AG04450 (cell line): ENCODE measurements at places on chromosomes 2 and 18.
A peak's percentile ranks its signal among the peaks of the same experiment; 100 is the strongest.

DNA sequence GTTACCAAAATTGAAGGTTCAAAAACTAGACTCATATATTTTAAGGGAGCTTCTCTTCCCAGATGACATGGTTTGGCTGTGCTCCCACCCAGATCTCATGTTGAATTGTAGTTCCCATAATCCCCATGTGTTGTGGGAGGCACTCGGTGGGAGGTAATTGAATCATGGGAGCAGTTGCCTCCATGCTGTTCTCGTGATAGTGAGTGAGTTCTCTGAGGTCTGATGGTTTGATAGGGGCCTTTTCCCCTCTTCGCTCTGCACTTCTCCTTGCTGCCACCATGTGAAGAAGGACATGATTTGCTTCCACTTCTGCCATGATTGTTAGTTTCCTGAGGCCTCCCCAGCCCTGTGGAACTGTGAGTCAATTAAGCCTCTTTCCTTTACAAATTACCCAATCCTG is 140.1 kb downstream of the MAIP1 start:
- no peak for DNase-seq

GRCh38 chr2:3857576-3857975 is 154.2 kb downstream of the DCDC2C start:
- no peak for DNase-seq

DNA sequence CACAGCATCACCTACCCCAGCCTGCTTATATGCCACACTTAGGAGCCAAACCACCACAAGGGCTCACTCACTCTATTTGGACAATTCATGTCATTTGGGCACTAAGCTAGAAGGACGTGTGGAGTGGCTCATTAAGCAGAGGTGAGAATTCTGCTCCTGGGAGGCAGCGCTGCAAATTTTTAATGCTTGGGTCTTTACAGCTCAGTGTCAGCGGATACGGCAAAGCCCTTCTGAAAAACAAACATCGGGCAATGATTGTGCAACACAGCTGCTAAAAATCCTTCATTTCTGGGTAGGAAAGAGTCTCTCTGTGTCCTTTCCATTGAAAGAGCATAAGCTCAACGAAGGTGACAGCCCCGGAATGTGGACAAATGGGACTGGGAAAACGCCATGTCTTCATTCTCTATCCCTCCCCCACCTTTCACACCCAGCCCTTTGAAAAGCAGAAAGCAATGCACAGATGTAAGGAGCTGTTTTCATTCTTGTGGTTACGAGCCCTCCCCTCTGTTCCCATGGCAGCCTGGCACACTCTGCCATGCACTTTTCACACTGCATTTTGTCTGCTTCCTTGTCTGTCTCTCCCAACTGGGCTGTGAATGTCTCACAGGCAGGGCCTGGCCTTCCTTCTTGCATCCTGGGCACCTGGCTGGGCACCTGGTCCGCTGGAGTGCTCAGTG is 16.0 kb downstream of the TMEM177 start:
- DNase-seq = no peak

- DNase-seq = no peak
Measured at GRCh38 chr2:36480636-36481035, 117.3 kb downstream of the FEZ2 start.

- no peak for DNase-seq
Measured at GRCh38 chr18:69538849-69539248, 138.2 kb downstream of the DOK6 start.

GRCh38 chr2:71562518-71562917 is 109.2 kb downstream of the DYSF start:
- DNase-seq = no peak

DNA sequence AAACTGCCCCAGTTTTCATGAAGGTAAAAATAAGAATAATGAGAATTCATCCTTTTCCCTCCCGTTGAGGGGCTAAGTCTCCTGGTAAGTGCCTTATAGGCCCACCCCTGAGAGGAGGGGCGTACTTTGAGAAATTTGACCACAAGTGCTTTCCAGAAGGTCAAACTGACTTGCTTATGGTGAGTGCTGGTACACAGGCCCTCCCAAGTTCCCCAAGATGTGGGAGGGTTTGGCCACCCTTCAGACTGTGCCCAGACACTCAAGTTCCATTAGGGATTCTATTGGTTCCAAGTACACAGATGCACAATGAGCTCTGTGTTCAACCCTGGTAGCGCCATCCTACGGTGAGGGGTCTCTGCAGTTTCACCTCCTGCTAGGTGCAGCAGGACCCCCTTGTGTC is 205.1 kb downstream of the CTIF start:
- no peak for DNase-seq

GRCh38 chr2:234911271-234911670 is 40.5 kb upstream of the SH3BP4 start:
- DNase-seq = peak; percentile 36

- peak; percentile 4 for DNase-seq
Measured at GRCh38 chr2:19102696-19103423, 255.6 kb downstream of the OSR1 start.

DNA sequence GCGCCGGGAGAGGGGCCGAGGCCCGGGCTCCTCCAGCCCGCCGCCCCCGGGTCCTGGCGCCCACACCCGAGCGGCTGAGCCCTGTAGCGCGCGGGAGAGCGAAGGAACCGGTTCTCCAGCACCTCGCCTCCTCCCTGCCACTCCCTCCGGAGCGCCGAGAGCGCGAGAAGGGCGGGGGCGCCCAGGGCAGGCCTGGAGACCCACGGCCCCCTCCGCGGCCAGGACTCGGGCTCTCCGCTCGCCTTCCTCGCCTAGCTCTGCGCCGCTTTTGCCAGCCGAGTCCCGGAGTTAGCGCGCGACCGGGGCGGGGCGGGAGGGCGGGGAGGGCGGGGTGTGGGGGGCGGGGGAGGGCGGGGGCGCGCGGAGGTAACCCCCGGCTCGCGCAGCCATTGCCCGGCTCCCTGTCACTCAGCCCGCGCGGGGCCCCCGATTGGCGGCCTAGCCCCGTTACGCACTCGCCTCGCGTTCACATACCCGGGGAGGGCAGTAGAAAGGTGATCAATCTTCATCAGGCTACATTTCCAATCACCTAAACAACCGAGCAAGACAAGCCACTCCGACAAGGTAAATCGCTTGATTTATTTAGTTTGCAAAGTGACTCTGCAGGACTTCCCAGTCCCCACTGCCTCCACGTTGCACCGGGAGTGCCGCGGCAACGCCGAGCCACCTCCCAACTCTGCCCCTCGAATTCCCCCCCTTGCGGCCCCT is at the start of gene OTX1:
OTX1 (plus strand) TSS at position 497 of the 708 bp plus-strand sequence. CDS start 2,161 bp downstream, outside the sequence.
- no peak for DNase-seq

GRCh38 chr2:26513261-26513660 is 35.3 kb upstream of the OTOF start:
- DNase-seq = no peak

DNA sequence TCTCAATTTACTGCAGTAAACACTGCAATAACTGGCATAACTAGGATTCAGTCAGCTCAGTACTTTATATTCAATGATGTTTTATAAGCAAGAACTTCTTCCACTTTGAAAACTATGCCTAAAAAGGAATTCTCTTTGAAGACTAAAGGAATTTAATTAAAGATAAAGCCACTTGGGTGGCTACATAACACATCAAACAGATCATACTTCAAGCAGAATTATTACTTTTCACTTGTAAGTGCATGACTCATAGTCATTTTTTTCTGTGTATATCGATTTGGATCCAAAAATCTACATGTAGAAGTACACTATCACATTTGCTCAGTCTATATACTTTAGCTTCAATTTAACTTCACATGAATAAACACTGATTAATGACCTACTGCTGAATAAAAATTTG is 4.0 kb downstream of the KANSL1L start:
- no peak for DNase-seq

DNA sequence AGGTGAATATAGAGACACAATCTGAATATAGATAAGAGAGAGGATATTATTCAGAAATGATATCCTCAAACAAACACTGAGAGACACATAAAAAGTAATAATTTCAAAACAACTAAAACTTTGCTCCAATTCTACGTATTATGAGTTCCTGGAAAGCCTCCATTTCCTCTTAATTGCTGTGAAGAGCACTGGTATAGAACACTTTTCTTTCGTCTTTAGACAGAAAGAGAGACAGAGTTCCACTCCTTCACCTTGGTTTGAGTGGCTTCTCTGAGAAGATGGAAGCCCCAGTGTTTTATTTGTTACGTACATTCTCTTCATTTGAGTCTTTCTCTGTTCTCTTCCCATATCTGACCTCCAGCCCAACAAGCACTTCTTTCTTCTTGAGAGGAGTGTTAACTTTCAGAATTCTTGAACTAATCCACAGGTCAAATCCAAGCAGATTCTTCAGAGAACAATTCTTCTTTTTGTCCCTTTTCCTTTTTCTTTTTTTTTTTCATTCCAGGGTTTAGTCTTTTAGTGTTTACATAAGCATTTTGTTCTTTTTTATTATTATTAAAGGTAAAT is 6.4 kb upstream of the PIK3C3 start:
- no peak for DNase-seq

DNA sequence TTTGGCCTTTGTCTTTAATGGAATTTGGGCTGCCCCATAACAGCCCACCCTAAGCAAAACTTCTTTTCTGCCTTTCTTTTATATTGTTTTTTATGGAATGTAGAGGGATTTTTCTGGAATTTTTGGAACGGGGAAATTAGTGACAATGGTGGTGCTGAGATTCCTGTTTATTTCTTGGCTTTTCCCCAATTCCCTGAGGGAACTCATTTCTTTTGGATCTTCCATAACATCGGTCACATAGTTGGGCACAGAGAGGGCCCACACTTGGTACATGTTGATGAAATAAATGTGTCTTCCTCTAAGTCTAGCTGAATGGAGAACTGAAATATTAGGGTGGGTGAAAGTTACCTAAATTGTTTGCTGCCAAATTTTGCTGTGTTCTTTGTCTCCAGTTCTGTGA is 191.6 kb upstream of the TNP1 start:
- no peak for DNase-seq

GRCh38 chr2:9552219-9553178 is 3.1 kb downstream of the ADAM17 start:
- DNase-seq = peak; percentile 36

- DNase-seq = no peak
Measured at GRCh38 chr2:200253639-200254038, 52.9 kb upstream of the SPATS2L start.

GRCh38 chr2:164868563-164869419 is 27.2 kb upstream of the COBLL1 start:
- no peak for DNase-seq

DNA sequence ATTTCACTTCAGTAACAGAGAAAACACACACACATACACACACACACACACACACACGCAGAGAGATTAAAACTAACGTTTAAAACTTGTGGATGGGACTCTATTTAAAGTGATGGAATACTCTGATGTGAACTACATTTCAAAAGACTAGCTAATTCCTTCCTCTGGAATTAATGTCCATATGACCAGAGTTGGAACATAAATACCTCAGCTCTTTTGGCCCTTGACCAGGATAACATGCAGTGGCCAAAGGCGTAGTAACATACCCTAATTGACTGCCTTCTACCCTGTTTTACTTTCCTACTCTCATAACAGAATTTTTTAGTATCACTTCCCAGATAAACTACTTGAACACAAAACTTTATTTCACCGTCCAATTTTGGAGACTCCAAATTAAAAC is 671.3 kb upstream of the CHAC2 start:
- DNase-seq = no peak

DNA sequence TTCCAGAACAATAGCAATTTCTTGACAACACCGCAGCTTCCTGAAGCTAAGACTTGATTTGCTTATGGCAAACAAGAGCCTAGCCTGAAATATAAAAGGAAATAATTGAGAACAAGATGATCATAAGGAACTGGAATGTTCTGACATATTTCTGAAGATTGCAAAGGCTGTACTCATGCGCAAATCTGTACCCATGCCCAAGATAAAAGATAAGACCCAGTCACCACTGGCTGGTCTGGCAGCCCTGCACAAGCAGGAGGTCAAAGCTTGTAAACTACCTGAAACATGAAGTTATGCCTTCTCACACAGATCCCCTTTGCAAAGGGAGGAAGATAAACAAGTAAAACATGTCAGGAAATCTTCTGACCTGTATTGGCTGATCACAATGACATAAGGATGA is 160.8 kb upstream of the GYPC start:
- no peak for DNase-seq

GRCh38 chr18:995629-996028 is 91.0 kb downstream of the ADCYAP1 start:
- no peak for DNase-seq

DNA sequence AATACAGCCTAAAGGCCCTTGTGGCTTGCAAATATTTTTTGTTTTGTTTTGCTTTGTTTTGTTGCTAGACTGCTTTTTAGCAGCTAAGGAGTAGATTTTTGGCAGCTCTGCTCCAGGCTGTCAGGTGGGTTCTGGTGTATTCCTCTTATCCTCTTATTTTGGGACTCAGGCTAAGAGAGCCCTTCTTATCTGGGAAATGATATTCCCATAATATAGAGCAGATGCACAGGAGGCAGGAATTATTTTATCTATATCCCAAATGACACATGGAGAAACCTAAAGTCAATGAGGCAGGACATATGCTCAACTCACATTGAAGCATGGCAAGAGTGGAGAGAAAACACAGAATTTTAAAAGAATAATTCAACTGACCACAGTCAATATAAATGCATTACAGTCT is 369.6 kb downstream of the RIT2 start:
- DNase-seq = no peak

DNA sequence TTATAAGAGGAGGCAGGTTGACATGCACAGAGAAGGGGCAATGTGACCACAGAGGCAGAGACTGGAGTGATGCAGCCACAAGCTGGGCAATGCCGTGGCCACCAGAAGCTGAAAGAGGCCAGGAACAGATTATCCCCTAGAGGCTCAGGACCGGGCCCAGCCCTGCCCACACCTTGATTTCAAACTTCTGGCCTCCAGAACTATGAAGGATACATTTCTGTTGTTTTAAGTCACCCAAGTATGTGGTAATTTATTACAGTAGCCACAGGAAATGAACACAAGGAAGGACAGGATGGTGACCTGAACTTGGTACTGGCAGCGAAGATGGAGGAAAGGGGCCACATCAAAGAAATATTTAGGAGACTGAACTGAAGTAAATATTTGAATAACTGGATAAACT is 66.8 kb upstream of the RIOK3 start:
- no peak for DNase-seq

DNA sequence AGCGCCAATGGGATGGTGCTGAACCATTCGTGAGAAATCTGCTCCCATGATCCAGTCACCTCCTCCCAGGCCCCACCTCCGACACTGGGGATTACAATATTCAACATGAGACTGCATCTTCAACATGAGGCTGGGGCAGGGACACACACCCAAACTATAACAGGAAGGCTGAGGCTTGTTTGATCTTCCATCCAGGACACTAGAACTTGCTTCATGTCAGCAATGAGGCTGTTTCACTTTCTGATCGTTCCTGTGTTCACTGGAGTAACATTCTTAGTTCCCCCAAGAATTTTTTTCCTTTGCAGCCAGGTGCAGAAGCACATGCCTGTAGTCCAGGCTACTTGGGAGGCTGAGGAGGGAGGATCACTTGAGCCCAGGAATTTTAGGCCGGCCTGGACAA is 30.8 kb upstream of the SOX11 start:
- no peak for DNase-seq

- DNase-seq = no peak
Measured at GRCh38 chr2:179036353-179036905, 13.5 kb downstream of the CCDC141 start.

- no peak for DNase-seq
Measured at GRCh38 chr2:10588931-10589330, 100.8 kb downstream of the NOL10 start.
